ENCODE measurements at places on chromosomes 11 and 22.

- DNase-seq, result no peak
Observed at GRCh38 chr11:8330404-8330803, 66.7 kb upstream of the LMO1 start.

- peak; percentile 39 for DNase-seq
Observed at GRCh38 chr11:113721462-113722066, 15.5 kb upstream of the TMPRSS5 start.

DNA sequence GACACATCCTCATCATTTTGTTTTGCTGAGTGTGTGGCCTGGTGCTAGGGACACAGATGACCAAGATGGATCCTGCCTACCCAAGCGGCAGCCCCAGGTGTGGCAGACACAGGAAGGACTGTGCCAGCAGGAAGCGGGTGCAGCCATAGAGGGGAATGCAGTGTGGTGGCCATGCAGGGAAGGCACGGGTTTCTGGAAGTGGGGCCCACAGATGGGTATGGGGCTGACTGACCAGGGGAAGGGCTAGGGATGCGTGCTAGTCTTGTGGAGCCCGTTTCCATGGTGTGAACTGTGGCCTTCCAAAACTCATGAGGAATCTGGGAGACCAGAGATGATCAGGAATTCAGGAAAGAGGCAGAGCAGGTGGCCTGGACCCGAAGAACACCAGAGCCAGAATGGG is 33.5 kb downstream of the YPEL1 start:
- no peak for DNase-seq

DNA sequence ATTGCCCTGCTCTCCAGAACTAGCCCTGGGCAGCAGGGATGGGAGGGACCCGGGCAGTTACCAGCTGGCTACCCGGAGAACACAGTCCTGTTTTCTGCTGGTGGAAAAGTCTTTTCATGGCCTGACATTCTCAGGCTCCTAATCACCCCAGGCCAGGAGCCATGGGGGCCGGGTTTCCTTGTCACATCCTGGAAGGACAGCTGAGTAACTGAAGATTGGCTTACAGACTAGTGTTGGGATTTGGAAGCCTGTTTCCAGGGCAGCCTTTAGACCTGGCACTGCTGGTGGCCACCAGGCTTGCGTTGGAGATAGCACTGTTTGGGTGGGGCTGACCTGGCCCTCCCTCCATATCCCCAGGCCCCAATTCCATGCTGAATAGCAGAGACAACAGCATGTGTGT is 349.0 kb downstream of the CTTN start:
- DNase-seq, result no peak

- DNase-seq, result no peak
Observed at GRCh38 chr11:84541731-84542340, 1085.3 kb downstream of the DLG2 start.

Data from fibroblast of skin of left biceps (primary cell).